ENCODE measurements at places on chromosomes 3 and 15.

DNA sequence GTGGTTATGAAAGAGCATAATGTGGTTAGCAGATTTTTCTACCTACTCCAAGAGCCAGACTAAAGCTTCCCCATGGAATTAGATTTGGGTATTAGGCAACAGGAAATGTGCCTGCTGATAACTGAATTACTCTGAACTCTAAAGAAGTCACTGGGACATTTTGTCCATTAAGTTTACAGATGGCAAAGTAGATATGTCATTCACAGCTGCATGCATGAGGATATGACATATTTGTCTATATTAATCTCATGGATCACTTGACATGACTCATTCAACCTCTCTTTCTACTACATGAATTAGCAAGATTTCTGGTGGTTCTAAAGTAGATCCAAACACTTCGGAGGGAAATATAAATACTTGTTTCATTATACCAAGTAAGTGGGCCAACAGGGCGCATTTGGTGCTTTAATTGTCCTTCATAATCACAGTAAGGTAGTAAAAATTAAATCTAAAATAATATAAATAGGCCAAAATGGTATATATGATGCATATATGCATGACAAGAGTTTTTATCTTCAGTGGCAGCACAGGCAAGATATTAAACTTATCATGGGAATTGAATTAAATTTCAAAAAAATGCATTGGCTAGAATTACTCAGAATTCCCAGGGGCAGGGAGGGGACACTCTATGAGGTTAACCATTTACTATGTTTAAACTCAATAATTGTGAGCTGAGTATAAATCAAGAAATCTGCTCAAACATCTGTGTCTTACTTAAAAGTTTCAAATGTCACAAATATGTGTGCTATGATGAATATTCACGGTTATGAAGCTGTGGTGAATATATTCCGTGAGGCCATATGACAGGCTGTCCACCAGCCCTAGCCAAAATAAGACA is 365.3 kb upstream of the KCNMB2 start:
- peak; percentile 98 for DNase-seq

GRCh38 chr3:124351430-124352148 is 359.7 kb upstream of the ROPN1 start:
- DNase-seq = peak; percentile 74

DNA sequence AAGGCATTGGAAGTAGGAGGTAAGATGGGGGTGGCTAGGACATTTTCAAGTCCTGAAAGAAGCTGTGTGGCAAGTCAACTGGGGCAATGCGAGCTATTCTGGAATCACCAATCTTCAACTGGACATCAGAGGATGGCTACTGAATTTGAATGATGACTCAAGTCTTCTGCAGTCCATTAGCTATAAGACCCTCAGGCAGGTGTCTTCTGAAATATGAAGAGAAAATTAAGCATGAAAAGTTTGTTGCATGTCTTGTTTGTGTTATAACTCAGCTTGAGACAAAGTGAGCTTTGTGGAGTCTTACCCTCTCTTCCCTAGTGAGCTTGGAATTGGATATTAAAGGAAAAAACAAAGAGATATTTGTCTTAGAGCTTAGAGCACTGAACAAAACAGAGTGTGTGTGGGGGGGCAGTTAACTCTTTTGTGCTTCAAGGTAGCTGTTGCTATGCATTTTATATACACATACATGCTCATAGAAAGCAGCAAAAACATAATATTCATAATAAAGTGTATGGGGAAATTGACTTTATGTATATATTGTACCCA is 979.1 kb downstream of the MCTP2 start:
- DNase-seq = no peak

- no peak for DNase-seq
Measured at GRCh38 chr15:59352683-59353082, 20.0 kb downstream of the MYO1E start.

DNA sequence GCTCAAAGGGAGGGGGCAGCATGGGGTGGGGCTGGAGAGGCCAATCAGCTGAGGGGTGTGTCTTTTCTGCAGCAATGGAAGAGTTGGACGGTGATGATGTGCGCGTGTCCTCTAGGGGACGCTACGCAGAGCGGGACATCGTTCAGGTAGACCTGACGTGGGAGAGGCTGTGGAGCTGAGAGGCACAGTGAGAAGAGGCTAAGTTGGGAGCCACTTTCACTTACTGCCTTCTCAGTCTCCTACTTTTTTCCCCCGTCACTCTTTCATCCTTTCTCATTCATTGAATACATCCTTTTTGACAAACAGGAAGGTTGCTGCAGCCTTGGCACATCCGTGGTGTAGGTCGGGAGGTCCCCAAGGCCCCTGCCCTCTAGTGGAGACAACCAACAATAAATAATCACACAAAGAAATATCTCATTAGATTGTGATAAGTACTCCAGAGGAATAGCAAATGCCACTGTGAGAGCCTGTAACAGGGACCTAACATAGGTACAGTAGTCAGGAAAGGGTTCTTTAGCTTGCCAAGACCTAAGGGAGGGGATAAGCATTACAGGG is 4.4 kb upstream of the BRPF1 start:
- peak; percentile 21 for DNase-seq

- peak; percentile 20 for DNase-seq
Measured at GRCh38 chr3:172321035-172321434, 127.2 kb downstream of the GHSR start.

GRCh38 chr3:46705022-46705530 is 3.9 kb downstream of the TMIE start:
- peak; percentile 74 for DNase-seq

- no peak for DNase-seq
Measured at GRCh38 chr3:134453631-134454030, 32.2 kb downstream of the ANAPC13 start.

DNA sequence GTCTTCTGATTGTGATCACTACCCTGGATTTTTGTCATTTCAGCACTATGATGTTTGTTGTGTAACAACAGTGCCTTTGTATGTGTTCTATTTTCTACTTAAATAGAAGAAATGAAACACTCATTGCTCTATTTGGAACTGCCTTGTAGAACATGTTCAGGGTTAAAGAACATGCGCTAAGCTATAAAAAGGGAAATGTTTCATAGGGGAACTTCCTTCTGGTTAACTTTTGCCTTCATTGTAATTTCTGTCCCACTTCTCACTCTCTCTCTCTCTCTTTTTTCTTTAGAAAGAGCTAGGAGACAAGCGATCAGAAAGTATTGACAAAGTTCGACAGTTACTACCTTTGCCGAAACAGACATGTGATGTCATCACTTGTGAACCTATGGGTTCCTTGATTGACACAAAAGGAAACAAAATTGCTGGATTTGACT is at the start of gene P2RY12:
P2RY12 (minus strand) TSS at position 13 of the 434 bp plus-strand sequence. CDS start 45,908 bp downstream, outside the sequence.
- no peak for DNase-seq

DNA sequence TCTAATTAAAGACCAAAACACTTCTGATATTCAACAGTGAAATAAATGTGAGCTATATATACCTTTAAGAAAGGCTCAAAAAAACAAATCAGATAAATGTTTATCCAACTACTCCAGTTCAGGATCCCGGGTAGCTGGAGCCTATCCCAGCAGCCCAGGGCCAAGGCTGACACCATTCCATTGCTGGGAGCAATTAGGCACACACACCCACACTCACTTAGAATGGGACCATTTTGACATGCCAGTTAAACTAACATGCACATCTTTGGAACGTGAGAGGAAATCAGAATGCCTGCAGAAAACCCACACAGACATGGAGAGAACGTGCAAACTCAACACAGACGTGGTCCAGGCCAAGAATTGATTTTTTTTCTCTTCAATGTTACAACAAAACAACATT is 30.0 kb upstream of the PLSCR4 start:
- DNase-seq = peak; percentile 33

- DNase-seq = peak; percentile 60
Measured at GRCh38 chr15:66565741-66566144, at the start of gene LCTL. Gene LCTL (minus strand): TSS chr15:66565998. CDS start chr15:66565365, 633 bp downstream.

DNA sequence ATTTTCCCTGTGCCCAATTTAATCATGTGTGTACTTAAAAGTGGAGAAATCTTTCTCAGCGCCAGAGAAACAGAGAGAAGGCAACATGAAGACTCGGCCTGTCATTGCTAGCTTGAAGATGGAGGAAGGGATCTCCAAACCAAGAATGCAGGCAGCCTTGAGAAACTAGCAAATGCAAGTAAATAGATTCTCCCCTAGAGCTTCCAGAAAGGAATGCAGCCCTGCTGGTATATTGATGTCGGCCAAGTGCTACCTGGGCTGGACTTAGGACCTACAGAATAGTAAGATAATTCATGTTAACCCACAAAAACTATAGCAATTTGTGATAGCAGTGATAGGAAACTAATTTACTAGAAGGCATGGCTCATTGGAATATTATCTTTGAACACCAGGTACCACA is 150.9 kb upstream of the ABI3BP start:
- no peak for DNase-seq

GRCh38 chr3:5310509-5310908 is 123.0 kb downstream of the EDEM1 start:
- DNase-seq = no peak

All from cardiac fibroblast (primary cell).